ENCODE measurements at places on chromosomes 5 and 9.

- no peak for DNase-seq
These were observed 15.3 kb upstream of the RNF130 start for GRCh38 chr5:180086816-180087399.

- DNase-seq: no peak
These were observed 105.9 kb downstream of the RFX3 start for GRCh38 chr9:3419893-3420292.

GRCh38 chr9:85729882-85730281, 11.9 kb downstream of the AGTPBP1 start:
- DNase-seq: no peak

DNA sequence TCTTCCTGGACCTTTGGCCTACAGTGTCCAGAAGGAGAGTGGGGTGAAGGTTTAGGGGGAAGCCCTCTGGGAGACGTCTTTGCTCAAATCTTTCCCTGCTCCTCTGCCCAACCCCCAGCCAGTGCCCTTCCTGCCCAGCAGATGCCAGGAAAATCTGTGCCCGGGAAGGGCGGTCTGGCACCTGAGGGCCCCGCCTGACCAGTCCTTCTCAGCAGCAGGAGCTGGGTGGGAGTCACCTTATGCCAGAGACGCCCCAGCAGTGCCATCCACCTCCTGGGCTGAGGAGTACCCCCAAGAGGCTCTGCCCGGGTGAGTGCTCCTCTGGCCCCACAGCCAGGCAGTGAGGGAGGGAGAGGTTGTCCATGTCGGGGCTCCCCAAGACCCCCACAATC, 14.9 kb upstream of the CERCAM start:
- DNase-seq: no peak

GRCh38 chr5:168260353-168261226, 30.9 kb upstream of the WWC1 start:
- no peak for DNase-seq

Data from stimulated activated naive CD8-positive, alpha-beta T cell treated with anti-CD3 and anti-CD28 coated beads, Interleukin-15, Interleukin-2, amounts not matched to agents 100 U/mL and 50 U/mL, for 24 hours (primary cell).